ENCODE measurements at places on chromosomes 6 and 20.

DNA sequence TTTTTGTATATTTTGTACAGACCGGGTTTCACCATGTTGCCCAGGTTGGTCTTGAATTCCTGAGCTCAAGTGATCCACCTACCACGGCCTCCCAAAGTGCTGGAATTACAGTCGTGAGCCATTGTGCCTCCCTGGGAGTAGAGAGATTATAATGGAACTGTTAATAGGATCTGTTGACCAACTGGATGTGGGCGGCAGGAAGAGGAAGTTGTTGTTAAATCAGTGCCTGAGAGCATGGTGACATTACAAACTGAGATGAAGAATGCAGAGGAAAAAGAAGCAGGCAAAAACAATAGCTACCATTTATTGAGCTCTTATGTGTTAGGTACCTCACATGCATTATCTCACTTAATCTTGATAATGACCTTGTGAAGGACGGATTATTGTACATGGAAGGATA is 9.2 kb upstream of the L3MBTL3 start:
- DNase-seq: no peak

DNA sequence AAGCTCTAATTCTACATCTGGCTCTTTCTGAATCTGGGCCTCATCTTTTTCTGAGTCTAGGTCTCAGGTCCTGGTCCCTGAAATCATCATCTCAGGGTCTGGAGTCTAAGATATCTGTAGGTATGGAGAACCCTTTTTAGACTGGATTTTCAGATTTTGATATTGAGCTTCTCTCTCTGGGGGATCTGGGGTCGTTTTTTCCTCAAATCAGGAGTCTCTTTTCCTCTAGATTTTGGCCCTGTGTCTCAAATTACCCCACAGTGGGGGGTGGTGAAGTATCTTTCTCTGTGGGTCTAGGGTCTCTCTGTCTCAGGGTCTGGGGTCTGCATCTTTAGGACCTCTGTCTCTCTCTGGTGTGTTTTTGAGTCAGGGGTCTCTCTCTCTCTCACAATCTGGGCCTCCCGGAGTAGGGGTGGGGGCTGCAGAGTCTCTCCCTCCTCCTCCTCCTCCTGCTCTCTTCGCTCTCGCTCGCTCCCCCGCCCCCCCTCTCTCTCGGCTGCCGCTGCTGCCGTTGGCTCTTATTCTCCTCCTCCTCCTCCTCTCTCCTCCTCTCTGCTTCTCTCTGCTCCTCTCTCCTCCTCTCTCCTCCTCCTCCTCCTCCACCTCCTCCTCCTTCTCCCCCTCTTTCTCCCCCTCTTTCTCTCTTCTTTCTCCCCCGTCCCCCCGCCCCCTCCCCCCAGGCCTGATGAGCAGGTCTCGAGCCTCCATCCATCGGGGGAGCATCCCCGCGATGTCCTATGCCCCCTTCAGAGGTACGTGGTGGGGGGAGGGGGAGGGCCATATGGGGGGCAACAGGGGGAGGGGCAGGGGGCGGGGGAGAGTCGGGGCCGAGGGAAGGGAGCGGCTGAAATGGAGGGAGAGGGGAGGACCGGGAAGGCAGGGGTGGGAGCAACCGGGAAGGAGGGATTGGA is at the start of gene SYNGAP1:
TSS of gene SYNGAP1 (plus strand) at position 486 of the 911 bp plus-strand sequence. CDS start at position 686, 200 bp downstream.
- peak; percentile 80 for DNase-seq

GRCh38 chr6:46918806-46919205 is 2.9 kb downstream of the ADGRF5 start:
- peak; percentile 10 for DNase-seq

- DNase-seq: no peak
These were observed 40.8 kb downstream of the ELMO2 start for GRCh38 chr20:46365487-46366220.

GRCh38 chr20:53948383-53949318 is 121.7 kb downstream of the BCAS1 start:
- DNase-seq: no peak

- DNase-seq: peak; percentile 26
These were observed 144.5 kb downstream of the SYCP2 start for GRCh38 chr20:59788811-59789397.

Data from tongue (tissue), 3 donors.